ENCODE measurements at places on chromosomes 12 and 14.

GRCh38 chr14:70029296-70030132 is 150.3 kb downstream of the SMOC1 start:
- no peak for DNase-seq

DNA sequence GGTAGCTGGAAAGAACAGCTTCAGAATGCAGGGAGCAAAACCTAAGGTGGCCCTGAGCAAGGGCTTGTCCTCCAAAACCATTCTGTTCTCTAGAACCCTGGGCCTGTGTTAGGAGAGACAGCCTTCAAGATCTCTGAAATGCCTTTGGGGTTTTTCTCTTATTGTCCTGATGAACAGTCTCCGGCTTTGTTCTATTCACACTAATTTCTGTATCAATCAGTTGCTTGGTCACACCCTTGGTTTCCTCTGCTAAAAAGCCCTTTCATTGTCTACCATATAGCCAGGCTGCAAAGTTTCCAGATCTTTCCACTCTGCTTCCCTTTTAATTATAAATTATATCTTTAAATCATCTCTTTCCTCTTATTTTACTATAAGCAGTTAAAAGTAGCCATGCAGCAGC is 219.9 kb upstream of the ARID2 start:
- no peak for DNase-seq

- DNase-seq, result no peak
Measured at GRCh38 chr12:67649261-67649569, 670 bp downstream of the DYRK2 start.

DNA sequence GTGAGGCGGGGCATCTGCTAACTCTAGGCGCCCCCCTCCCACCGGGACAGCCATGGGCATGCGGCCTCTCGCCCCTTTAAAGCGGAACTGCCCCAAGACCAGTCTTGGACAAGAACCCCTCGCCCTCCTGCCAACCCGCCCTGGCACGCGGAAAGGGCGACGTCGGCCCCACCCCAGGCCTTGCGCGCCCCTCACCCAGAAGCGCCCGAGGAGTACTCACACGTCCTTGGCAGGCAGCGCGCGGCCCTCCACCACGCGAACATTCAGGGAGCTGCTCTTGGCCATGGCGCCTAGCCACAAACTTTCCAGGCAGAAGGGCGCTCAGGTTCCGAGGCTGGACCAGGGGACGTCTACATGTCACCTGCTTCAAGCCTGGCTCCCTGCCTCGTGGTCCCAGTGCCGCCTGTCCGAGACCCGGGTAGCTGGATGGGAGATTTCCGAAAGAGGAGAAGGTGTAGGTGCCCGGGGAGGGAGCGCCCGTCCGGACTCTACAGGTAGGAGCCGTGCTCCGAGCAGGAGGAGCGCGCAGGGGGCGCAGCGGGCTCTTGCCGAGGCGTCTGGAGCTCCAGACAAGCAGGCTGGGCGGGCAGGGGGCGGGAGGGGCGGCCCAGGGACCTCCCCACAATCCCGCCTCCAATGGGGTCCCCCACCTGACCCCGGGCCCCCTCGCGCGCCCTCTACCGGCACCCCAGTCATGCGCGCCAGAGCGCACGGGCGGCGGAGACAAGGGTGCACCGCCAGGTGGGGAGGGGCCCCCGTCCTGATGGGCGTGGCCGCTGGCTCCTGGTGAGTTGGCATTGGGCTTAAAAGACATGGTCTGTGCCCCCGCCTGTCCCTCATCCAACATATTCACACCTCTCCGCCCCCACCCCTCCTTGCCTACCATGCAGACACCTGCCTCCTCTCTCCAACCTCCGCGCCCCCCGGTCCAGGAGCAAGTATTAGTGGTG is at the start of gene RASAL1:
RASAL1 (minus strand) TSS at position 584 of the 950 bp plus-strand sequence; CDS start at position 285, 299 bp downstream.
- DNase-seq, result peak; percentile 78

DNA sequence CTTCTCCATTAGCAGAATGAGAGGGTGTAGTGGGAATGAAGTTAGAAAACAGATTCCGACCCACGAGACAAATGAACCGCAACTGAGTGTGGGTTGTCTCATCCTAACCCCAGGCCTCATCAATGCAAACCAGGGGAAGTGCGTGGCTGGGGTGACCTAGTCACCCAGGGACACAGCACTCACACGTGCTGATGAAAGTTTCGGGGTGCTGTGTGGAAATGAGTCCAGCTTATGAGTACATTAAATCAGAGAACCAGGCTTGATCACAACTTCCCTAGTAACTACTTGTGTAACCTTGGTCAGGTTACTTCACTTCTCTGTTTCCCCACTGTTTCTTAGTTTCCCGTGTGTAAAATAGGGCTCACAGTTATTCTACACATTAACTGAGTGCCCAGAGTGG is 95.4 kb upstream of the CDKN3 start:
- DNase-seq, result no peak

GRCh38 chr12:3342051-3342450 is 149.0 kb upstream of the PRMT8 start:
- DNase-seq, result no peak

Data from stimulated activated CD4-positive, alpha-beta T cell treated with anti-CD3 and anti-CD28 coated beads, Interleukin-15, amount 100 ng/mL, for 48 hours (primary cell).